Endothelial cell of coronary artery (primary cell): ENCODE measurements at places on chromosomes 16 and 17. TPM values are rescaled to one million over a fixed set of nuclear protein-coding genes. Genes with fewer than 3 reads are reported as not detected.

Gene ARHGAP44
- total RNA-seq: 0.18 and 0.28 TPM in 2 replicates

Gene KRT12
- total RNA-seq: not detected in 2 replicates

Gene TM4SF5
- not detected in 2 replicates for total RNA-seq

Gene GCGR
- total RNA-seq: not detected in 2 replicates

Gene TMEM204
- 19.4 and 26.6 TPM in 2 replicates for total RNA-seq

Gene CRHR1
- not detected in 2 replicates for total RNA-seq

Gene OR1F1
- 0.18 TPM in 1 of 2 replicates, not detected in the other for total RNA-seq

Gene OR1E1
- not detected in 2 replicates for total RNA-seq

Gene ETV4
- total RNA-seq: 2.7 and 6.4 TPM in 2 replicates

Gene DNAI2
- total RNA-seq: not detected in 2 replicates

Gene IGFALS
- total RNA-seq: not detected in 2 replicates
